ENCODE measurements at places on chromosomes 3 and 15.
A peak's percentile ranks its signal among the peaks of the same experiment; 100 is the strongest.

DNA sequence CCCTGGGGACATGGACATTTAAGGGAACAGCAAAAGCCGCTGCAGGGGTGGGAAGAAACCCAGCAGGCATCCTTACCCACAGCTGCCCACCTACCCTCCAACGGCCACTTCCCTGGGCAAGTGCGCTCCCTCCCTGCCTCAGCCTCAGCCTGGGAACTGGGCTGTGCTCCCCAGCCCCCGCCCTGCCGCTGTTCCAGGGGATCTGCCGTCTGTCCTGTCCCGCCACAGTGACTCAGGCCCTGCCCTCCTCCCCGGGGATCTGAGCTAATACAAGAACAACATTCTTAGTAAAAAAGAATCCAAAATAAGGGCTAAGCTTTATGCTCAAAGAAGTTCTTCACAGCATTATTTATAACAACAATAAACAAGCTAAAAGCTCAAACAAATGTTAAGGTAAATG, 7.4 kb upstream of the IQSEC1 start:
- DNase-seq: no peak

GRCh38 chr15:31396881-31397560, 70.4 kb downstream of the KLF13 start:
- DNase-seq: peak; percentile 84

GRCh38 chr3:141250828-141251227, 19.2 kb downstream of the PXYLP1 start:
- DNase-seq: no peak

- DNase-seq: no peak
Measured at GRCh38 chr15:57306944-57307411, 69.3 kb upstream of the CGNL1 start.

GRCh38 chr3:44903314-44903713, 28.9 kb downstream of the TGM4 start:
- DNase-seq: no peak

DNA sequence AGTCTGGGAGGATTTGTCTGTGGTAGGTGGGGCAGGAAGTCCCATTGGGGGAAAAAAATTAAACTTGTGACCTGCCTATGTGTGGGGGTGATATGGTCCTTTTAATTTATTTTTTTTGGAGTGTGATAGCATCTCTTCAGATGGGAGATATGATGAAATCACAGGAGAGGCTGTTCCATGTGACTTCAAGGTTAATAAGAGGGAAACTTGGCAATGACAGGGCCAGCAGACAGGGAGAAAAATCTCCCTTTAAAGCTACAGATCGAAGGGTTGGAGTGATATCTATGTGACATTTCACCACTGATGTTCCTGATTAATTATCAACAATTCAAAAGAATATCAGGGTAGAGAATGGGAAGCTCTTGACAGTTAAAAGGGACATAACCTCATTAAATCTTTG, 886.9 kb downstream of the TUSC7 start:
- DNase-seq: no peak

GRCh38 chr3:178067721-178068120, 468.5 kb upstream of the KCNMB2 start:
- no peak for DNase-seq

DNA sequence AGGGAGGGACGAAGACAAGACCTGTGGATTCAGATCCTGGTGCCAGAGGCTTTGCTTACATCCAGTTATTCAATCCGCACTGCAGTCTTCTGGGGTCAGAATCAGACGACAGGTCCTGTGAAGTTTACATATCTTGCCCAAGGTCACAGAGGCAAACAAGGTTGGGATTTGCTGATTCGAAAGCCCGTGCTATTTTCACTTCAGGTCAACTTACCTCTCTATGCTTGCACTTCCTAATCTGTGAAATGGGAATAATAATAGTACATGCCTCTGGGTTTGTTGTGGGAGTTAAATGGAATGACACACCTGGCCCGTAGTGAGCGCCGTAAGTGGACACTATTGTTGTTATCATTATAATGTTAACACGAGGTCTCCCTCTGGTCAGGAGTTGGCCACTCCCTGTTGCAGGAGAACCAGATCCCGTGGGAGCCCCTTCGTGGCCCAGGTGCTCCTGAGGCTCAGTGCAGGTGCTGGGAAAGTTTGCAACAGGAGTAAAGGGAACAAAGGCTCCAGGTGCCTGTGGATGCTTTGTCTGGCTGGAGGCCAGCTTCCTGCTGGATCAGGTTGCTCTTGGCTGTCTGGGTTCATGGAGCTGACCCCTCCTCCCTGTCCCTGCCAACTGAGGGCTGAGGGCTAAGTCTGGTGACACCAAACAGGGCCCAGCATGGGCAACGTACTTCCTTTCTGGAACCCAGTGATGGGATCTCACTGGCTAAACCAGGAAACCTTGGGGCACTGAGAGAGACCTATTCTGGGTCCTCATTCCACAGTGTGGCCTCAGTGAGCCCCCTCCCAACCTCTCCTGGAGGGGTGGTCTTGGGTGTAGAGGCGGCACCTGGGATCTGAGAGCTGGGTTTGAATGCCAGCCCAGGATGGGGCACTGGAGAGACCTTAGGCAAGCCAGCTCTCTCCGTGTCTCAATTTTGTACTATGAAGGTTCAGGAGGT, 40.1 kb upstream of the SEMA4B start:
- no peak for DNase-seq

DNA sequence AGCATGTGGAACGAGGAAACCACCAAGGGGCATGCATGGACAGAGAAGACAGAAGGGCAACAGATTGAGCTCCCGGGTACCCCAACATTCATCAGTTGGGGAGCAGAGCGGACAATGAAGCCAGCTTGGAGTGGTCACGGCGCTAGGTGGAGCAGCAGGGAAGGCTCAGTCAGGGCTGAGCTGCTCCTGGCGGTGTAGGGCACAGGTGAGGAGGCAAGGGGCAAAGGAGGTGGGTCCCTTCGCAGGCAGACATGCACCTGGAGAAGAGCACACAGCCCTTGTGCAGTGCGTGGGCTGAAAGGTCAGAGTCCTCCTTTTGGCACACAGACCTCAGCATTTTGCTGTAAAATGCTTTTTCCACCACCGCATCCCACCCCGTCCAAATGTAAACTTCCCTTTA, 90.0 kb upstream of the SLC6A6 start:
- no peak for DNase-seq

GRCh38 chr15:101316529-101316928, 21.5 kb upstream of the SNRPA1 start:
- no peak for DNase-seq
